Ovary (tissue), 10 donors: ENCODE measurements at places on chromosomes 6 and 20. TPM values are rescaled to one million over a fixed set of nuclear protein-coding genes. Genes with fewer than 3 reads are reported as not detected.

DNA sequence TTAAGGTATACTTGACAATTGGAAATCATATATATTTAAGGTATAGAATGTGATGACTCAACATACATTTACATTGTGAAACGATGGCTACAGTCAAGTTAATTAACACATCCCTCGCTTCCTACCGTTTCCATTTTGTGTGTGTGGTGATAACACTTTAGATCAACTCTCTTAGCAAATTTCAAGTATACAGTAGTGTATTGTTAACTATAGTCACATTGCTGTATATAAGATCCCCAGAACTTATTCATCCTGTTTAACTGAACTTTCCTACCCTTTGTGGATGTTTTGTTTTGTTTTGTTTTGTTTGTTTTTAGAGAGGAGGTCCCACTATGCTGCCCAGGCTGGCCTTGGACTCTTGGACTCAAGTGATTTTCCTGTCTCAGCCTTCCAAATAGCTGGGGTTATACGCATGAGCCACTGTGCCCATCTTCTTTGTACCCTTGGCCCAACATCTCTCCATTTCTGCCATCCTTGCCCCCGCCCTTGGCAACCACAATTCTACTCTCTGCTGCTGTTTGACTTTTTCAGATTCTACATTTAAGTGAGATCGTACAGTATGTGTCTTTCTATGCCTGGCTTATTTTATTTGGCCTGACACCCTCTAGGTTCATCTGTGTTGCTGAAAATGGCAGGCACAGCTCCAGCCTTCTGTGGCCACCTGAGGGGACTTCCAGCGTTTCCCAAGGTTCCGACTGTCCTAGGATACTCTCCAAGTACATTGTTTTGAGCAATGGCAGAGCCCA, 90.5 kb upstream of the SNX9 start:
- no peak for DNase-seq

DNA sequence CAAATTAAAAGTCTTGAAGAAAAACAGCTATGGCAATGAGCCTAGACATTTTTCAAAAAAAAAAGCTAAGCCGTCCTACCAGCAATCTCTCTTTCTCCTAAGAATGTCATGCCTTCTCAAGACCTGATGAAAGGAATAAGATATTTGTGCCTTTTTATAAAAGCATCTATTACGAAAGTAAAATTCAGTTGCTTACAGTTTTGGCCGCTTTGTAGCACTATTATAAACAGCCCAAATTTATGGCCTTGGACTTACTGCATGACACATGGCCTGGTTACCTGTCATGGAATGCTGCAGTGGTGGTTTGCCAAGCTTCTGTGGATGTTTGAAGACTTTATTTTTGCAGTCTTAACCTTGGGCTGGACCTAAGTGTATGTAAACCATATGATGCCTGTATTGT, 22.2 kb upstream of the VAPB start:
- no peak for DNase-seq

GRCh38 chr6:92292067-92292466, 1127.3 kb downstream of the EPHA7 start:
- no peak for DNase-seq

GRCh38 chr6:113719064-113719463, 138.1 kb upstream of the MARCKS start:
- no peak for DNase-seq

- DNase-seq = no peak
Measured at GRCh38 chr6:17396256-17396655, 2.9 kb downstream of the CAP2 start.

DNA sequence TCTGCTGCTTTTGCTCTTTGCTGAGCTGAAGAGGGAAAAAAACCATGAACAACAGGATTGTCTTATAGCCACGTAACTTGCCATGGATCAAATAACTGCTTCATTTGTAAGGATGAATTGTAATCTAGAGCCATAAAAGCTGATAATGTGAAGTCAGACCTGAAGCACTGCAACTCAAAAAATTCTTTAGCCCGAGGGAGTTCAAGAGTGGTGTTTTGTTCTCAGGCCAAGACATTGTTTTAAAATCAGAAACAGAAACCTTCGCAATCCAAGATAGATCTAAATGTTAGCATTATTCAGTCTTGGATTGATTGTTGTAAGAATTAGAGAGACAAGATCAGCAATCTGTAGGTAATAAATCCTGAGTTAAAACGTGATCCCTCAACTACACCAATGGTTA, at the start of gene TRAPPC3L:
Gene TRAPPC3L, minus strand, starts transcription at position 34 of the 400 bp plus-strand sequence. CDS start 170 bp downstream, outside the sequence.
- DNase-seq = no peak

GRCh38 chr6:148455225-148455624, 112.6 kb downstream of the SASH1 start:
- DNase-seq = no peak

GRCh38 chr6:114906096-114906495, 563.3 kb upstream of the HS3ST5 start:
- no peak for DNase-seq

DNA sequence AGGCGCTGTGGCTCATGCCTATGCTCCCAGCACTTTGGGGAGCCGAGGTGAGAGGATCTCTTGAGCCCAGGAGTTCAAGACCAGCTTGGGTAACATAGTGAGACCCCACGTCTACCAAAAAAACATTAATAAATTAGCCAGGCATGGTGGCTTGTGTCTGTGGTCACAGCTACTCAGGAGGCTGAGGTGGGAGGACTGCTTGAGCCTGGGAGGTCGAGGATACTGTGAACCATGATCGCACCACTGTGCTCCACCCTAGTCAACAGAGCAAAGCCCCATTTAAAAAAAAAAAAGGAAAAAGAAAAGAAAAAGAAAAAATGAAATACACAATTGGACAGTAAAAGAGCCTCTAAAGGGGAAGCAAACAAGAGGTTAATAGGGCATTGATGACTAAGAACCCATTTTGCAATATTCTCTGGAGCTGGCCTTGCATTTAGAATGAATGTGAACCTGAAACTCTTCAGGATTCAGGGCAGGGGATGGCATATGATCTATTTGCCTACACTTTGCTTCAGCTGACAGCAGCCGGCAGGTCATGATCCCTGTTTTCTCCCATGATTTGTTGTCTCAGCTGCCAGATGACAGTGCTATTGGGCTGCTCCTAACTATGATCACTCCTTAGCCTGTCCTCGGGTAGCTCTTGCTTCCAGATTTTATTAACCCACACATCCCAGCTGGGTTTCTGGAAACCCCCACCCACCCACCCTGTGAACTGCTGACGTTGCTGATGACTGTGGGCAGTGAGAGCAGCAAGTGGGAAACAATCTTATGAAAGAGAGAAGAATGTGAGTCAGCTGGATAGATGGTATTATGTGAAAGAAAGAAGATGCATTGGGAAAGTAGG, 83.8 kb upstream of the ELOVL5 start:
- no peak for DNase-seq

- no peak for DNase-seq
Measured at GRCh38 chr20:48180618-48181017, 395.3 kb upstream of the SULF2 start.

- DNase-seq = no peak
Measured at GRCh38 chr6:170074907-170075306, 216.0 kb downstream of the DLL1 start.

GRCh38 chr6:157562997-157563396, 182.0 kb downstream of the ZDHHC14 start:
- no peak for DNase-seq

- peak; percentile 74 for DNase-seq
Measured at GRCh38 chr20:11267131-11267761, 593.4 kb upstream of the JAG1 start.

- no peak for DNase-seq
Measured at GRCh38 chr6:100217225-100218012, 223.4 kb upstream of the MCHR2 start.

DNA sequence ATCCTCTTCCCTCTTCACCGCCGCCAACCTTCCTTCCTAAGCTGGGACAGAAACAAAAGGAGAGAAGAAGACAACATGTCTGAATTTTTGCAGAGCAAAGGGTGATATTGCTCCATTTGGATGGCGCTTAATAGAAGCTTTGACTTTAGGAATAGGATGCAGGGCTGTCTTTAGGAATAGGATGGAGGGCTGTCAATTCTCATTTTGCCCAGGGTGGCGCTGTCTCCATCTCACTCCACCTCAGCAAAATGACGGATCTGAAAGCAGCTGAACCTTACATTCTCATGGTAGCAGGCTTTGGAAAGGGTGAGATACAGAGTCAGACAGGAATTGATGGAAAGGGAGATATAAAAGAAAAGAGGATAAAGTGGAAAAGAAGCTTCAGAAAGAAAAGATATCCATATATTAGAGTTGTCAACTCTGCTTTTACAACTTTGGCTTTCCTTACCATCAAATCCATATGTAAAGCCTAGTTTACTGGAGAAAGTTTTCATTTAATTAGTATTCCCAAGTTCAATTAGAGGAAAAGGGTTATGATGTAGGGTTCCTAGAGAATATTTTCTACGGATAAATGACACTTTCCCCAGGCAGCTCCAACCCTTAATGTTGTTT, 2.4 kb downstream of the MTCL3 start:
- no peak for DNase-seq

DNA sequence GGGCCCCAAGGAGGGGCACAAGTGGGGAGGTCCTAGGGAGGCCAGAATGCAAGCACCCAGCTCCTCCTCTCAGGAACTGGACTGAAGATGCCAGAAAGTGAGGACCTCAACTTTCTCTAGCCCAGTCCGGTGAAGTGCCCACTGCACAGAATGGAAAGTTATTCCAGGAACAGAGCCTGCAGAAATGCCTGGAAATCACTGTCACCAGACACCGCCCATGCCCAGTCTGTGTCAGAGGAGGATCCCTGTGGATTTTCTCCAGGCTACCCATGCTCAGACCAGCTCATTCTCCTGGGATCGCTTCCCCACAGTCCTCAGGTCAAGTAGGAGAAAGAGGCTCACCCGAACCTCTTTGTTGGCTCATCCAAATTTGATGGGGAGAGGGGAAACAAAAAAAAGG, 6.5 kb downstream of the PRPH2 start:
- DNase-seq = no peak

DNA sequence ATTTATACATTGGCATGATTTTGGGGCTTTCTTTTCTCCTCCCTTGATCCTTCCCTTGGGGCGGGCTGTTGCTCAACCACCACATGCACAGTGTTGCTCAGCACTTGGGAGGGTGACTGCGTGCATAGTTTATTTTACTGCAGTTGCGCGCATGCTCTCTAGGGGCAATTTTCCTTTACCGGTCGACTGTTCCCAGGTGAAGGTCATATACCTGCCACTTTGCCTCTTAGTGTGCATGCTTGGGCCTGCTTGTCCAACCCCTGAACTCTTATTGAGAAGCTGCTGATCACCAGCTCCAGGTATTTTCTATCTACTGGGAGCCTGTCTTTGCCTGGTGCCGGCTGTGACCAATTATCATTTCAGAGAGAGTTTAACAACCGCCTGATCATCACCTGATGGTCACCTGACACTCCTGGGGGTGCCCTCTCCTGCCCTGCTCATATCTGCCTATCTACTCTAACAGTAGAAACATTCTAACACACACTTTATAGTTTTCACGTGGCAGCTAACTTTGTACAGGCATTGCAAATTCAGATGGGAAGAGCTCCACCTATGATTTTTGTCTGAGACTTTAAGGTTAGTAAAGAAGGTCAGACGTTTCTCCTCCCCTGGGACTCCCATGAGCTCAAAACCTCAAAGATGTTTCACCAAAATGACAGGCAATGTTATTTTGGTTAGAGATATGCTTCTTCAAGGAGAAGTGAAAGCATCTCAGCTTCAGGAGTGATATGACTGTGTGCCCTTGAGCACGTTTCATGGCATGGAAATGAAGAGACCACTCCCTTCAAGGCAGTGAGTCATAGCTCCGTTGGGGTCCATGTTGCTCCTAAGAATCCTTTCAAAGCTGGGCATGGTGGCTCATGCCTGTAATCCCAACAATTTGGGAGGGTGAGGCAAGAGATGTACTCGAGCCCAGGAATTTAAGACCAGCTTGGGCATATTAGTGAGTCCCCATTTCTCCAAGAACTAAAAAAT, 227.5 kb upstream of the MYLIP start:
- no peak for DNase-seq

- DNase-seq = no peak
Measured at GRCh38 chr6:131754088-131754487, 43.3 kb upstream of the CTAGE9 start.

- no peak for DNase-seq
Measured at GRCh38 chr6:82185948-82186535, 61.5 kb downstream of the IBTK start.

DNA sequence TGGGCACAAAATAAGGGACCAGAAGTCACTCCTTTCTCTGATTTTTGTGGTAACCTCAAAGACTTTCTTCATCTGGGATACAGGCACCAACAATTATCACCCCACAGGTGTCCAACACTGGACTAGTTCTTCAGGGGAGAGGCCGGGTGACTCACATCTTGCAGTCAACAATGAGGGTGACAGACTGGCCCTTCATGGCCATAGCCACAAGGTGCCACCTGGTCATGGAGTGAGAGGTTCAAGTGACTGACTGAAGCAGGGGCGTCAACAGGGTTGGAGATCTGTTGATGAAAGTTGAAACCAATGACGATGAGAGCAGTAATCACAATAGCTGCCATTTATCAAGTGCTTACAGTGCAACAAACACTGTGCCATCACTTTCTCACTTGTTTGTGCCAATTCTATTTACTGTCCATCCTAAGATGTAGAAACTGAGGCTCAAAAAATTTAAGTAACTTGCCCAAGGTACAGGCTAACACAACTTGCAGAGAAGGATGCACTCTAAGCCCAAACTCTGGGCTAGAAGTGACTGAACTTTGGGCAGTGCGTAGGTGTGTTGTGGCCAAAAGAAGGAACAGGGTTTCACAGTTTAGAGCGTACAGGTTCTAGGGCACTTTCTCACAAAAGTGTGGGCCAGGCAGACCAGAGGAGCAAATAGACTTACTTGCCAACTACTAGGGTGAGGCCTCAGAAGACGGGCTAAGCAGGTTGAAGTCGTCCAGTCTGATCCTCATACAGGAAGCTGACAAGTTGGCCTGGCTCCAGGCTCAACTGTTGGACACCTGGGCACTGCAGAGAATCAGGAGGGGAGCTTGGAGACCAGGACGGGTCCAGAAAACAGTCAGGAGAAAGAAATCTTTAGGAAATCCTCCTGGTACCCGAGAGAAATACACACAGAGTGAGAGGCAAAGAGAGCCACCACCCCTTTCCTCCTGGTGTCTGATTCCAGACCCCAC, 30.4 kb downstream of the HLA-DPB1 start:
- no peak for DNase-seq

GRCh38 chr6:156348424-156348823, 428.8 kb upstream of the ARID1B start:
- no peak for DNase-seq

GRCh38 chr20:9204979-9205378, 136.1 kb downstream of the PLCB4 start:
- no peak for DNase-seq

Gene NT5E
- total RNA-seq = 32.8 TPM

Gene EMILIN3
- 33.5 TPM for total RNA-seq

Gene MMP24
- 0.67 TPM for total RNA-seq

Gene SLC17A4
- not detected for total RNA-seq

Gene LAMA2
- 145 TPM for total RNA-seq

Gene ZBTB12
- 3.4 TPM for total RNA-seq

Gene ELOVL2
- total RNA-seq = 0.28 TPM

Gene CASP8AP2
- total RNA-seq = 18.1 TPM

Gene FUT9
- not detected for total RNA-seq

Gene DUSP15
- total RNA-seq = 6.4 TPM

Gene BMP2
- 0.58 TPM for total RNA-seq

Gene HUS1B
- total RNA-seq = 3.6 TPM

Gene TINAG
- total RNA-seq = not detected

Gene THBS2
- 82.4 TPM for total RNA-seq
